HAP-1 (cell line): ENCODE measurements at places on chromosomes 2 and 18.

GRCh38 chr2:4110273-4110672 is 406.9 kb downstream of the DCDC2C start:
- no peak for DNase-seq

DNA sequence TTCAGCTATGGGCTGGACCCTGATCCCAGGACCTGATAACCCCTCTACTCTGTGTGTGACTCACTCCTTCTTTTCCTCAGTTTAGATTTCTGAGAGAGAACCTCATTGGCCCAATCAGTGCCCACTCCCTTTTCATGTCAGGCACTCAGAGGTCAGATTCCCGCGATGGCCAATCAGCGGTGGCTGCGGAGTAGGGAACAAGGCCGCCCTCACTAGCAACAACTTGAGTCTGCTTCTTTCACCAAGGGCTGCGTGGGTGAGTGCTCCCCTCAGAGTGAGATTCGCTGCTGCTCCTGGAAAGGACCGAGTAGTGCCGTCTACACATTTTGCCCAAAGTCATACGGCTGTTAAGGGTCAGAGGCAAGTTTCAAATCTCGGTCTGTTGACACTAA is 34.7 kb downstream of the NPPC start:
- no peak for DNase-seq

GRCh38 chr2:161662373-161662772 is 38.2 kb downstream of the SLC4A10 start:
- no peak for DNase-seq

GRCh38 chr18:71919211-71919610 is 624.9 kb downstream of the CBLN2 start:
- no peak for DNase-seq

DNA sequence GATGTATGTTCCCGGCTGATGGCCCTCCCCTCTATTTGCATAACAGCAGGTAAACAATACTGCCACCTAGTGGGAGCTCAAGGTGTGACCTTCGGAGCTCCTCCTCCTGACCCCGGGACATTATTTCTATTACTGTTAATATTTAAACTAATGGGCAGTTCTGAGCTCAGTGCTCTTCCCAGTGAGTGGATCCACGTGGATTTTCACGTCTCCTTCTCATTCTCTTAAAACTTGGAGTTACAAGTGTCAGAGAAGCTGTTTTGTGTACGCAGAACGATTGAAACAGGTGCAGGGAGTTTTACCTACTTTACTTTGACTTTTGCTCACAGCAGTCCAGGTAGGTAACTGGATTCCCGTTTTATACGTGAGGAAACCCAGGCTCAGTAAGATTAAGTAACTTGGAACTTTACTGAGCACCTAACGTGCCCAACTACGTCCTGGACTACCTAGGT is 127.3 kb downstream of the PRKCE start:
- peak; percentile 49 for DNase-seq

GRCh38 chr2:101380376-101380775 is 6.9 kb downstream of the CREG2 start:
- no peak for DNase-seq

DNA sequence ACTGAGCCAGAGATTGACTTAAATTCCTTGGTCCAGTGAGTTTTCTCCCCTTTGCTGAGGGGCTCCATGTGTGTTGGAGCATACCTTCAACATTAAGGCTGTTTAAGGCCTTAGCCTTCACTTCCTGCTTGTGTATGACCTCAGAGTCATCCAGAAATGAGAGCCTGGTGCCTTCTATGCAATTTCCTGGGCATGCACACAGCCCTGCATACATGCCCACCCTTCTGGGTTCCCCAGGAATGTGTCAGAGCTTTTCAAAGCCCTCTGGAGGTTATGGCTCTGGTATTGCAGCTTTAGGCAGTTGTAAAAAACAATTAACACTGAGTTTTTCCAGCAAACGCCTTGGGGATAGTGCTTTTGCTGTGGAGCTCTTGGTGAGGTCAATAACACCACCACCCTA is 16.7 kb downstream of the IL1R1 start:
- DNase-seq = no peak

DNA sequence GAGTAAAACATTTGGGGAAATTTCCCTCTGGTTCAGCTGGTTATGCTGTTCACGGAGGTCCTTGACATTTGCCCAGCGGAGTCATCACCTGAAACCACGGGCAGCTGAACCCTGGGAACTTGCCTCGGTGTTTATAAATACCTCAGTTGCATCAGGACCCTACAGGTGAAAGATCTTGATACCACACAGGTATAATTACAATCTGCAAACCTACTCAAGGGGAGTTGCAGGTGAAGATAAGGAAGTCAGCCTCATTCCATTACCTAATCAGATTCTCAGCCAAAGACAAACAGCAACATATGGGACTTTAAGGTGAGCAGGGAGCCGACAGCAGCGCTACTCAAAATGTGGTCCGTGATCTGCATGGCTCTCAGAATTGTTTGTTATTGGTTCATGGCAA is 37.0 kb upstream of the ATIC start:
- DNase-seq = no peak

DNA sequence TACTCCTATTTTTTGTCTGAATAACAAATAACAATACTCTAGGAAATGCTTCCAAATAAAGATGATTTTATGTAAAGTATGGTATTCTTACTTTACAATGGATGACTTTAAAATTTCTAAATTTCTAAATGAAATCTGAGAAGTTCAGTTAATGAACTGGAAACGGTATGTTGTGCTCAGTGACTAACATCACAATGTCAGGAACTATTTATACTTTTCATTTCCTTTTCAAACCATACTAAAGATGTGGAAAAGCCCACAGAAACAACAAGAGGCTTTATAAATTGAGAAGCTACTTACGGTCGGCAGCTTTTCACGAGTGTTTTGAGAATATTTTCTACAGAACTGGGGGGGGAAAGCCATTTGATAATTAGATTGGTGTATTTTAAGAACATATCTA is 31.1 kb downstream of the PSME4 start:
- no peak for DNase-seq

DNA sequence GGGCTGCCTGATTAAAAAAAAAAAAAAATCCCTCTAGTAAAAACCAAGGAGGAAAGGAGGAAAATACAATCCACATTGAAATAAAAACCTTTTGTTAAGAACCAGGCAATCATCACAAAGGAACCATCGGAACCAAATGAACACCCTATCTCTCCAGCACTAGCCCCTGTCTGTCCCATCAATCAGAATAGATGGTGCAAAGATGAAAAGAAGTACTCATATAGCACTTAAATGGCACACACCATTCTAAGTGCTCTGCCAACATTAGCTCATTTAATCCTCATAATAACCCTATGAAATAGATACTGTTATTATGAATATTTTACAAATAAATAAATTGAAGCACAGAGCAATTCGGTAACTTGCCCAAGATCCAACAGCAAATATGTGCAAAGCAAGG is 38.5 kb downstream of the LRP2 start:
- no peak for DNase-seq

GRCh38 chr2:52117299-52117698 is 1085.4 kb upstream of the NRXN1 start:
- no peak for DNase-seq

DNA sequence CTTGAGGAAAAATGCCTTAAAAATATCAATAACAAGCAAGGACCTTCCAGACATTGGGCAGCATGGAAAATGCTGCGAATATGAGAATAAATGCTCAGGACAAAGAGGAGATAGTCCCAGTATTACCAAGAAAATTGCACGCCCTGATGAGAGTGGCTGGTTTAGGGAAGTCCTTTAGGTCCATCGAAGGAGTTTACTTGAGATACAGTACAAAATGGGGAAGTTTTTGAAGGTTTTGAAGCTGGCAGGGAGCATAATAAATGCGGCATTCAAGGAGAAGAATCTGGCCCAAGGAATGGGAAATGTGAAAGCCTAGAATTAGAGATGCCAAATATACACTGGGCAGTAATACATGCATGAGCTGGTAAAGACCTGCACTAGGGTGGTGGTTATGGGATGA is 90.2 kb upstream of the SPATS2L start:
- no peak for DNase-seq
